Immature natural killer cell (primary cell): ENCODE measurements at places on chromosomes 2 and 18. TPM values are rescaled to one million over a fixed set of nuclear protein-coding genes. Genes with fewer than 3 reads are reported as not detected.

GRCh38 chr18:50307400-50307737, 19.9 kb upstream of the CXXC1 start:
- H3K4me1 ChIP-seq, result peaks cover 20% of the 10 kb centered on the region
- H3K4me3 ChIP-seq, result peak overlapping the region; percentile 92
- H3K27ac ChIP-seq, result peak overlapping the region; percentile 79
- H3K36me3 ChIP-seq, result no peaks in the 10 kb centered on the region

DNA sequence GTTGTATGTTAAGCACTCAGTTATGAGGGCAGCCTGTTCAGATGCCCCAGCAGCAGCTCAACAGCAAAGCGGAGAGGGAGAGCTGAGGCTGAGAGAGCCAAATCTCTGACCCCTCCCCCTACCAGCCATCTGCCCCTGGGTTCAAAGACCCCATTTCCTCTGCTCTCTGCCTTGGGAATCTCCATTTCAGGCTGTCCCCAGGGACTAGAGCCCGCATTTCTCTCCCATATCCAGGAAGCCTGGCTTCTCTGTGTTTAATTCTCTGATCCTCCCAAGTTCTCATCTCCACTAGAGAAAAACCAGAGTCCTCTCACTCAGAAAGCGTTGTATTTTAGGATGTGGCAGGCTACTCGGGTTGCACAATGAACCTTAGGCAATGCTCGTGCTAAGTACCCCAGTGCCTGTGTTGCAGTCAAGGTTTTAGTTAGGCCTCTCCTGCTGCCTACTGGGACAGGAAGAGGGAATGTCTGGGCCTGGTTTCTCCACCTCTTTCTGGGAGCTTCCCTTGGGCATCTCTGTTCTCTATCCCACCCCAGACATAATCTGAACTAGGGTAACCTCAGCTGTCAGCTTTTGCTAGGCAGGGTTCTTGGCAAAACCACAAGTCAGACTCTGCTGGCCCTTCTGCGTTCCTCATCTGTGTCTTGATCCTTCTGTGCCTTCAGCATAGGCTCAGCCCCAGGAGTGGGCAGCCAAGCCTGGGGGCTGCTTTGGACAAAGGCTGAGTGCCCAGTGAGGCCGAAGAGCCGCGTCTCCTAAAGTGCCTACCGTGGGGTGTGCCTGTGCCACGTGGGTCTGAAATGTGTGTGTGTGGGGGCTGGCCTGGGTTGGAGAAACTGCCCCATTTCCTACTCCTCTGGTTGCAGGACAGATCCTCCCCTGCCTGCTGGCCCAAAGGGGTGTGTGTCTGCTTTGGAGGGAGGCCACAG, 96.8 kb downstream of the STPG4 start:
- DNase-seq, result no peak
- H3K27ac ChIP-seq, result peak overlapping the region; percentile 67
- peaks cover 36% of the 10 kb centered on the region for H3K36me3 ChIP-seq
- no peaks in the 10 kb centered on the region for H3K27me3 ChIP-seq
- no peak overlapping the region for H3K4me3 ChIP-seq

DNA sequence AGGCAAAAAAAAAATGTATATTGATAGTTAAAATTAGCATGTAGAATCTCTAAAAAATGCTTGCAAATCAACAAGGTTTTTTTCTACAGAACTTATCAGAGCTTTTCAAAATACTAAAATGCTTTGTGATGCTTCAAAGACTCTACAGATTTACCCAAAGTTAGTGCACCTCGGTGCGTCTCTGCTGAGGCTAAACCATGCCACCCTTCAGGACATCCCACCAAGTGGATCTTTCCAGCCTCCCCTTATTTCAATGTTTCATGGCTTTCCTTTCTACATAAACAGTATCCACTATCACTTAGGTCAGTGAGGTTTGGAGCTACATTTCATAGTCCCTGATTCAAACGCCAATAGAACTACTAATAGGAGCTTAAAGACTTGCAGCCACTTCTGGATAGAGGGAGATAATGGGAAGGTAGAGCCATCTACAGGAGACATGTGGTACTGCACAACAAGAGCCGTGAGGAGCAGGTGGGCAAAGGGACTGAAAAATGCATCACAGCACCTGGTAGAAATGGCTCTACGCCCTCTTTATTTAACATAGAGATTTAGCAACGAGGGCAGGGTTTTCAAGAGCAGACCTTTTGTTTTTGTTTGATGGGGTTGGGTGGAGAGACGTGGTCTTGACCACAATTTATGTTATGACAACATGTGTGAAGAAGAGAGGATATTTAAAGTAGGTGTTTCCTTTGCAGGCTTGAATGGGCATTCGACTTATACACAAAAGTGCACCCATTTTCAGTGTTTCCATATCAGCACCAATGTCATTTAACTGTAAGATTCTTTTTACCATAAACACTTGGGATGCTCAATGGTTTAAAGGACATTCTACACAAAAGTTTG, 56.1 kb upstream of the SLC35G4 start:
- no peak overlapping the region for H3K4me3 ChIP-seq
- no peaks in the 10 kb centered on the region for H3K36me3 ChIP-seq
- peaks cover 7% of the 10 kb centered on the region for H3K4me1 ChIP-seq
- peaks cover 3% of the 10 kb centered on the region for H3K27me3 ChIP-seq
- peak; percentile 4 for DNase-seq
- H3K27ac ChIP-seq, result no peak overlapping the region

DNA sequence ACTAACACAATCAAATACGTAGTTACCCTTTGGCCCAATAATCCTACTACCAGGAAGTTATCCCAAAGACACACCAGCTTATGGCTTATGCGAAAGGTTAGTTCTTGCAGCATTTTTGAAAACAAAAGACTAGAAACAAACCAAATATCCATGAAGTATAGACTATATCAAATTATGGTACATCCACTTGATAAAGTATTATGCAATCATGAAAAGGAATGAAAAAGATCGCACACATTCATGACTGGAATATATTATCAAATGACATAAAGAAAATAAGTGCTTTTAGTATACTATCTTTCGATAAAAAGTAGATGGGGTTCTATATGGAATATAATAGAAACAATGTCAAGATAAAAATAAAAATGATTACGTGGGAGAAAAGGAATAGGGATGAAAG, 78.2 kb downstream of the COBLL1 start:
- no peak for DNase-seq
- H3K4me1 ChIP-seq, result no peaks in the 10 kb centered on the region
- H3K27me3 ChIP-seq, result no peaks in the 10 kb centered on the region
- H3K36me3 ChIP-seq, result no peaks in the 10 kb centered on the region
- H3K27ac ChIP-seq, result no peak overlapping the region

RPRM gene
- not detected for polyA plus RNA-seq

RNF103 gene
- 2.8 TPM for polyA plus RNA-seq

SP110 gene
- polyA plus RNA-seq, result 97.9 TPM

DNA sequence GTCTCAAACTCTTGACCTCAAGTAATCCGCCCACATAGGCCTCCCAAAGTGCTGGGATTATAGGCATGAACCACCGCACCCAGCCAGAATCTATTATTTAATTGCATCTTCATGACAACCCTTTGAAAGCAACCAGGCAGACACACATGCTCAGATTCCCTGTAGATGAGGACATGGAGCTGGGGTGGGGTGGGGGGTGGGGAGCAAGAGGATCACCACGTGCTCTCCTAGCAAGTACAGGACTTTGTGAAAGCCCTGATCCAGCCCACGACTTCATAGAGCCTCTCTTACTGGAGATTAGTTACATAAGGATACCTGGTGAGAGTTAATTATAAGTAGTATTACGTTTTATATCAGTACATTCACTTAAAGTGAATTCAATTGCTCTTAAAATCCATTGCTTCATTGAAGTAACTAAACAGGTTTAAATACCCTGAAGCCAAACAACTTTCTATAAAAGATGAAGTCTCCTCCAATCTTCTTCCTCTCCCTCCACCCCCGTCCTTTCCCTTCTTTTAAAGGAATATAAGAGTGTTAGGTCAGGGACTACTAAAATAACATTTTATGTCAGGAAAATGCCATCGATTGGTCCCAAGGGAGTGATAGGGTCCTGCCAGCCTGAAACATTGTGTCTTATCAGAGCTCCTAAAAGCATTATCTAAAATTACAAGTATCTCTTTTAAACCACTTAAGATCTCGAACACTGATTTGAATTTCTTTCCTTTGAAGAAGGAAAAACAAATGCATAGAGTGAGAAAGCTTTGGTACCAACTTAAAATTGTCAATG, 123.9 kb downstream of the EPHA4 start:
- H3K27me3 ChIP-seq, result no peaks in the 10 kb centered on the region
- H3K4me1 ChIP-seq, result peaks cover 8% of the 10 kb centered on the region
- H3K4me3 ChIP-seq, result no peak overlapping the region

- H3K27me3 ChIP-seq, result no peaks in the 10 kb centered on the region
- no peak overlapping the region for H3K27ac ChIP-seq
- H3K4me1 ChIP-seq, result no peaks in the 10 kb centered on the region
- peaks cover 36% of the 10 kb centered on the region for H3K36me3 ChIP-seq
- H3K4me3 ChIP-seq, result no peak overlapping the region
These were observed 60.8 kb downstream of the CWC22 start for GRCh38 chr2:179946346-179946745.

UGT1A8 gene
- not detected for polyA plus RNA-seq

GRCh38 chr2:134197445-134197844, 56.4 kb upstream of the MGAT5 start:
- H3K36me3 ChIP-seq, result no peaks in the 10 kb centered on the region
- DNase-seq, result no peak
- H3K27me3 ChIP-seq, result no peaks in the 10 kb centered on the region
- peaks cover 30% of the 10 kb centered on the region for H3K4me1 ChIP-seq
- H3K27ac ChIP-seq, result peak overlapping the region; percentile 21

GRCh38 chr2:219671279-219671678, 43.8 kb downstream of the SLC4A3 start:
- DNase-seq, result no peak
- peaks cover 4% of the 10 kb centered on the region for H3K27me3 ChIP-seq
- H3K4me1 ChIP-seq, result no peaks in the 10 kb centered on the region
- H3K4me3 ChIP-seq, result no peak overlapping the region
- no peak overlapping the region for H3K27ac ChIP-seq

DNA sequence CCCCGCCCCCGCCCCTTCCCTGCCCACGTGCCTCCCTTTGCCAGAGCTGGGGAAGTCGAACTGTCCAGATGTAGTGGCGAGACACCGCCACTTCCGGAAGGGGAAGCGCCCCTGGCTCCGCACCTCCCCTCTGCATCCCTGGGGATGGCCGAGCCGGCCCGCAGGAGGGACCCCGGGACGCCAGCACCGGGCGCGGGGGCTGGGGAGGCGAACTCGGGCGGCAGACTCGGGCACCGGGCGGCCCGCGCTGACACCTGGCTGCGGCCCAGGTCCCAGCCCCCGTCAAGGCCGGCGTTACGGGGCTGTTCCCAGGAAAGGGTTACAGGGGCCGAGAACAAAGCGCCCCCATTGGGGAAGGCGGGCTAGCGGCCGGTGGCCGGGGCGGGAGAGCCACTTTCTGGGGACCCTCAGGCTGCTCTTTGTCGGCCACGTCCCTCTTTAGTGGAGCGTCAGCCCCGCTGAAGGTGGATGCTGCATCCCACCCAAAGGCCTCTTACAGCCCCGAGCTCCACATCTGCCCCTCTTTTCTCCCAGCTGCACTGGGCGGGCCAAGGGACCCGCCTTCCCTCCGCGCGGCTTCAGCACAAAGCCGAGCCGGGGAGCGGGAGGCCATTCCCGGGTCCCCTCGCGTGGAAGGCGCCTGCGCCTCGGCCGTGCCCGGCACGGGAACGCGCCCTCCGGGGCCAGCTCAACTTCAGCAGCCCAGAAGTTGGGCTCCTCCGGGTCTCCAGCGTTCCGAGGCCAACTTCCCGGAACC, 1.3 kb downstream of the SDC1 start:
- no peak for DNase-seq
- H3K4me3 ChIP-seq, result peak overlapping the region; percentile 48
- H3K27me3 ChIP-seq, result peaks cover 26% of the 10 kb centered on the region
- H3K27ac ChIP-seq, result no peak overlapping the region

- no peaks in the 10 kb centered on the region for H3K27me3 ChIP-seq
- no peaks in the 10 kb centered on the region for H3K4me1 ChIP-seq
- no peak overlapping the region for H3K4me3 ChIP-seq
- H3K36me3 ChIP-seq, result no peaks in the 10 kb centered on the region
These were observed 579.9 kb downstream of the CNTNAP5 start for GRCh38 chr2:124604940-124605339.

- no peak for DNase-seq
- H3K27ac ChIP-seq, result no peak overlapping the region
- no peaks in the 10 kb centered on the region for H3K36me3 ChIP-seq
These were observed 38.4 kb upstream of the NXPH2 start for GRCh38 chr2:138818556-138818955.

DNA sequence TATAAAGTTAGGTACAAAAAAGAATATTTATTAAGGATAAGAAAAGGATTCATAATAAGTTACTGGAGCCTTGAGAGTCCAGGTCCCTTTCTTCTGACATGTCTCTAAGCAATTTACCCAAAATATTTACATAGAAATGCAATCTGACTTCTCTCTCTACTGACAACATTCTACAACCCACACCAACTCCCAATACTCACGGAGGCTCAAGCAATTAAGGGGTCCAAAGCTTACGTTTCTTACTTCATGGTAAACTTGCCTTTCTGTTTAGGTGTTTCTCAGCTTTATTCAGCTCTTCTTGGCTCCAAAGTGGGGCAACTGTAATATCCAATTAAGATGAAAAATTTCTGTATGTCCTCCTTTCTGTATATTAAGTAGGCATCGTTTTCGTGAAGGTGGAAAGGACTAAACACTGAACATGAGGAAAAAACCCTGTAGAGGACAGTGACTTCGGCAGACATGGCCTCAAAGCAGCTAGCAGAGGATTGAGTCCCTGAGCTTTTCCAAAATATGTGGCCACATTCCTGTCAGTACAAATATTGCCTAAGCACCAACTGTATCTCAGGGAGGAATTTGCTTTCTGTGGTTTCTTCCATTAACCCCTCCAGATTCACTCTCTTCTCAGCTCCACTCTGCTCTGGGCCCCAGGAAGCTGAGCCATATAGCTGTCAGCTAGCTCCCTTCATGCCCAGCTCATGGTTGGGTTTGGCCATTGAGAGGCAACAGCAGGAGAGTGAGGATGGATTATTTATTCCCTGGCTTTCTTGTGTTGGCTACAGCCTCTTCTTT, 67.9 kb upstream of the GLS start:
- no peak for DNase-seq
- no peak overlapping the region for H3K4me3 ChIP-seq
- no peak overlapping the region for H3K27ac ChIP-seq
- peaks cover 2% of the 10 kb centered on the region for H3K36me3 ChIP-seq
- H3K27me3 ChIP-seq, result peaks cover 4% of the 10 kb centered on the region

DNA sequence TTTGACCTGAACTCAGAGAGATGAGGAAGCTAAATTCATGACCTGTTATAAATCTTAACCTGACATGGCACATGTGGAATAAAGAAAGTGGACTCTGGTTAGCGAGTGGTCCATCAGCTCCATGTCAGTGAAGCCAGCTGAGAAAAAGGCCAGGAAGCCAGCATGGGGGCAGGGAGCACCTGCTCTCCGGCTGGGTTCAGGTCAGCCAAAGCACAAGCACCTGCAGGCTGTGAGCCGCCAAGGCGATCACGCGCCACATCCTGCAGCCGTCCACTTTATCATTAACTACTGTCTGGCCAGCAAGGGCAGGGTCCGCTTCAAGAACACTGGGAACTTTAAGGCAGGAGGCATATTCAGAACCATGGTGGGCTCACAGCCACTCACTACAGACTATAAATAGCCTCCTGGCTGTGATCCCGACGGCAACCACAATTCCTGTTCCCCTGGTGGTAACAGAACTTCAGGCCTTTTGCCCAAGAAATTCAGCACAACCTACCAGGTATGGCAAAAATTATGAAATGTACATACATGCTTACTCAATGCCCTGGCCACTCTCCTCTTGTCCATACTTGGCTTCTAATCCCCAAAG, 35.5 kb downstream of the ACVR1 start:
- peaks cover 2% of the 10 kb centered on the region for H3K27me3 ChIP-seq
- DNase-seq, result no peak
- H3K36me3 ChIP-seq, result peaks cover 19% of the 10 kb centered on the region
- no peak overlapping the region for H3K4me3 ChIP-seq
- no peak overlapping the region for H3K27ac ChIP-seq
